ENCODE measurements at places on chromosomes 2 and 18.

DNA sequence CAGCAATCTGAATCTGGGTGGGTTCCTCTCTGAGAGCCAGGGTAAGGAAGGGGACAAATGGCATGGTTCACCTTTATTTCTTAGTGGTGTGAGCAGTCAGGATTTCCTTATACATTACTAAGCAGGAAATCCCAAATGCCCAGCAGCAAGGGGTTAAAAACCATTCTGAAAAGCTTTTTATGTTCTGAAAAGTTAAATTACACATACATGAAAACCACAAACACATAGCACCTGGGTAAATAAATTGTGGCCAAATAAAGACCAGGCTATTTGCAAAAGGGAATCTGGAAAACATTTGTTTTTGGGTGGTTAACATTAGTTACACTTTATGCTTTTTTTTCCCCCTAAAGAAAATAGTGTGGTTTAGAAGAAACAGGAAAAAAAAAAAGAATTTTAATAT is 156.1 kb downstream of the AGPS start:
- no peaks in the 10 kb centered on the region for H3K36me3 ChIP-seq
- DNase-seq = no peak
- no peak overlapping the region for H3K27ac ChIP-seq
- no peak overlapping the region for H3K4me3 ChIP-seq
- no peaks in the 10 kb centered on the region for H3K27me3 ChIP-seq

DNA sequence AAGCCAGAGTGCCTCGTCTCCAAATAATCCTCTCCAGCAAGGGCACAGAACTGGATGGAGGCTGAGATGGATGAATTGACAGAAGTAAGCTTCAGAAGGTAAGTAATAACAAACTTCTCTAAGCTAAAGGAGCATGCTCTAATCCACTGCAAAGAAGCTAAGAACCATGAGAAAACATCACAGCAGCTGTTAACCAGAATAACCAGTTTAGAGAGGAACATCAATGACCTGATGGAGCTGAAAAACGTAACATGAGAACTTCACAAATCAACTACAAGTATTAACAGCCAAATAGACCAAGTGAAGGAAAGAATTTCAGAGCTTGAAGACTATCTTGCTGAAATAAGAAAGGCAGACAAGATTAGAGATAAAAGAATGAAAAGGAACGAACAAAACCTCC is 32.3 kb downstream of the WDPCP start:
- peaks cover 13% of the 10 kb centered on the region for H3K4me1 ChIP-seq
- peak; percentile 78 for DNase-seq
- no peak overlapping the region for H3K4me3 ChIP-seq
- no peaks in the 10 kb centered on the region for H3K27me3 ChIP-seq

DNA sequence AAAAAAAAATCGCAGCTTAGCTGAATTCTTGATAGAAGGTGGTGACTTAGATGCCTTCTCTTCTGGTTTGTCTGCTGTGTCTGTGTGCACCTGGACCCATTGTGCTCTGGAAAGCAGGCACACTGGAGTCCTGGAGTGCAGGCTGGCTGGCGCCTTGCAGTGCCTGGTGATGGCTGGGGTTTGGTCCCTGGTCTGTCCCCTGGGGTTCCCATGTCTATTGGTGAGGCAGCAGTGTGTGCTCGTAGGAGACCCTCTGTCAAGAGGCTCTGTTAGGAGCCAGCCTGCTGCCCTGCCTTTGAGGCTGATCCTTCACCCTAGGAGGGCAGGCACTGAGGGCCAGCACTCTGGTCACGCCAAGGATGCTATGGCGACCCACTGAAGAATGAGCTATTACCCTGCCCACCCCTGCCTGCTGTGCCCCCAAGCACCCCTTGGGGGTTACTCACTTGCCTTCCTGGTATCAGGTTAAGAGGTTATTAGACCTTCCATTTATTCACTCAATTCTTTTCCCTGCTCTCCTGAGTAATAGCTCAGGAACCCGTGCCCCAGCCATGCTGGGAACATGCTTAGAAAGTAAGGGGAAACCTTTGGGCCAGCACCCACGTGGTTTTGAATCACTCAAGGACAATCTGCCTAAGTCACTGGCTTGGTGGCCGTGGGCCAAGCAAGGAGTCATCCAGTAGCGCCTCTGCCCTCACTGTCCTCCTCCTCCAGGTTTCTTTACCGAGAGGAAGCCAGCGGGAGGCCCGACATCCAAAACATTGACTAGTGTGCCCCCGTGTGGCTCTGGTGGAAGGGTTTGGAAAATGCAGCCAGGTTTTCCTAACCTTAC is 284.5 kb downstream of the PRKCE start:
- DNase-seq = peak; percentile 94
- H3K36me3 ChIP-seq = no peaks in the 10 kb centered on the region
- peaks cover 44% of the 10 kb centered on the region for H3K4me1 ChIP-seq
- no peaks in the 10 kb centered on the region for H3K27me3 ChIP-seq
- H3K27ac ChIP-seq = peak overlapping the region; percentile 55
- H3K4me3 ChIP-seq = no peak overlapping the region

- DNase-seq = no peak
- no peaks in the 10 kb centered on the region for H3K4me1 ChIP-seq
- H3K27ac ChIP-seq = no peak overlapping the region
- no peaks in the 10 kb centered on the region for H3K27me3 ChIP-seq
- H3K4me3 ChIP-seq = no peak overlapping the region
Measured at GRCh38 chr18:32724071-32724749, 48.6 kb downstream of the KLHL14 start.

- no peak for DNase-seq
- 0 out of 2 replicates have a peak, but pooled peaks cover 5% of the 10 kb centered on the region for H3K4me1 ChIP-seq
- H3K36me3 ChIP-seq = peaks cover 21% of the 10 kb centered on the region
- no peak overlapping the region for H3K27ac ChIP-seq
- no peak overlapping the region for H3K4me3 ChIP-seq
- no peaks in the 10 kb centered on the region for H3K27me3 ChIP-seq
Measured at GRCh38 chr2:71340176-71340575, 8.6 kb downstream of the ZNF638 start.

DNA sequence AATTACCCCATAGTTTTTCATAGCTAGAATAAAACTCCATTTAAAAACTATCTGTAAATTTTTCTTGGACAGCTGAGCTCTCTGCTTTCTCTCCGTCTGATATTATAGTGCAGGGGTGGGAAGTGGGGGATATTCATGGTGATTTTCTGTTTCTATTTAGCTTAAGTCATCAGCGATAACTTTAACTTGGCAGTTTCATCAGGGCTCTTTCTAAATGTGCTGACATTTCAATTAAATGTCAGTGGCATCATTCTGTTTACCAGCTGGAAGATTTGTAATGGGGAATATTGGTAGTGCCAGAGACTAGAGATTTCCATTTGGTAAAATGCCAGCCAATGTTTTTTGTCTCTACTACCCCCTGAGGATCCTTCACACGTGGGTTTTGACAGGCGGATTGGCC is 53.5 kb upstream of the CAPN13 start:
- H3K4me1 ChIP-seq = no peaks in the 10 kb centered on the region
- no peaks in the 10 kb centered on the region for H3K36me3 ChIP-seq
- H3K4me3 ChIP-seq = no peak overlapping the region
- no peak overlapping the region for H3K27ac ChIP-seq

- no peak overlapping the region for H3K27ac ChIP-seq
- H3K27me3 ChIP-seq = no peaks in the 10 kb centered on the region
- no peak overlapping the region for H3K4me3 ChIP-seq
- H3K36me3 ChIP-seq = no peaks in the 10 kb centered on the region
Measured at GRCh38 chr2:216698895-216699294, 3.5 kb upstream of the IGFBP5 start.

Measured in PC-9 (cell line).